8988T (cell line): ENCODE measurements at places on chromosomes 16 and 17.
A peak's percentile ranks its signal among the peaks of the same experiment; 100 is the strongest.

DNA sequence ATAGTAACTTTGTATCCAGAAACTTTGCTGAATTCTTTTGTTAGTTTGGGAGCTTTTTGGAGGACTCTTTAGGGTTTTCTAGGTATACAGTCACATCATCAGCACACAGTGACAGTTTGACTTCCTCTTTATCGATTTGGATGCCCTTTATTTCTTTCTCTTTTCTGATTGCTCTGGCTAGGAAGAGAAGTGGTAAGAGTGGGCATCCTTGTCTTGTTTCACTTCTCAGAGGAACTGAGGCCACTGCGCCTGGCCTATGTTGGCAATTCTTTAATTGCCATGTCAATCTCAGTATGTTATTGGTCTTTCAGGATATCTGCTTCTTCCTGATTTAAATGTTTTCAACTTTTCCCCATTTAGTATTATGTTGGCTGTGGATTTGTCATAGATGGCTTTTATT is 24.6 kb downstream of the ATF7IP2 start:
- no peak for DNase-seq

GRCh38 chr17:67376415-67376736 is 705 bp upstream of the PITPNC1 start:
- DNase-seq: no peak

- DNase-seq: no peak
Measured at GRCh38 chr17:5841862-5842261, 228.3 kb upstream of the WSCD1 start.

DNA sequence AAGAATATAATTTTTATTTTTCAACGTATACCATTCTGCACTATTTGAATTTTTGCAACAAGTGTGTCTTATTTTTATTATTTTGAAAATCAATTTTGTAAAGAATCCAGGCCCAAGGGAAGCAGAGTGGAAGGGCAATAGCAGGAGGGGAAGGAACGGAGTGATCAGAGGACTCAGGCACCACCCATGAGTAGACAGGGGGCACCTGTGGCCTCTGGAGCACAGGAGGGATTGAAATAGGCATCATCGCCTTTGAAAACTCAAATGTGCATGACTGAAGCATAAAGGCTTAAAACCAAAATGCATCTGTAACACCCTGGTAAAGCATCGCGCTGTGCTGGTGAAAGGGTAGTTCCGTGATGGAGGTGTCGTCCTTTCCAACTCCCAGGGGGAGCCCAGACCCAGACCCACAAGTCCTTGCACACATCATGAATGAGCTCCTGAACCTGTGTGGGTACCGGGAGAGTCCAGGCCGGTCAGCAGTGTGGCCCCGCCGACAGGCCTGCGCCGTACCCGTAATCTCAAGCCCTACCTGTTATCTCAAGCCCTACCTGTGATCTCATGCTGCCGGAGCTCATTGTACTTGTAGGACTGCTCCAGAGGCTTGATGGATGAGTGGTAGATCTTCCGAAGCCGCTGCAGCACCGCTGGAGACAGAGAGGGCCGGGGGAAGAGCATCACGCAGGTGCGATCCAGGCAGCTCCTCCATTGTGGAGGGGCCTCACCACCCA is 39.1 kb downstream of the SRL start:
- no peak for DNase-seq

DNA sequence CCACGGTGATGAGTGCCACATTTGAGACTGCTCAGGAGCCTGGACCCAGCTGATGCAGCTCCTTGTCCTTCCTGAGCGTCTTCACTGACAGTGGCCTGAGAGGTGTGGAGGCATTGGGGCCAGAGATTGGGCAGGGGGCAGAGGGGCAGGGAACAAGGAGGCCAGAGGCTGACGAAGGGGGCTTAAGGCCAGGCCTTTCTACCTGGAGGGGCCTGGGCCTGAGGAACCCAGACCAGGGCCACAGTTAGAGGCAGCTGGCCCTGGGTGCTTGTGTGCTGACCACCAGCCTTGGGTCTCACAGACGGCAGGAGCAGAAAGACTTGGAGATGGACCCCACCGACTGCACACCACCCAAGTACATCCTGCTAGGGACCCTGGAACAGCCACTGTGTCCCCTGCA is 168.2 kb upstream of the ZNF267 start:
- DNase-seq: no peak

GRCh38 chr16:363110-363765 is 7.1 kb downstream of the MRPL28 start:
- no peak for DNase-seq

DNA sequence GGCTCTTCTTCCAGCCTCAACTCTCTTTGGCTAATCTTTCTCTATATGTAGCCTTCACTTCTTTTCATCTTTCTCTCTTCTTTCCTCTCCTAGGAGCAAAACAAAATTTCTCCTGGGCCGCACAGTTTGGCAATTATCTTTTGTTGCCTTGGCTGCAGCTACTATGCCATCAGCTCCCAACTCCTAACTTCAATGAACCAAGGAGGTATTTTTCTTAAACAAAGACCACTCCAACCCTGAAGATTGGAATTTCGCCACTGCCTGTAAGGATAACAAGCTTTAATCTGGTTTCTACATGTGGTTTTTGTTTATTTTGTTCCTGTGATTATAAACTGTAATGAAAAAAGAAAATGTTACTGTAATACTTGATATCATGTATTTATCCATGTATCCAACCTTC is 2.3 kb upstream of the SCPEP1 start:
- no peak for DNase-seq

DNA sequence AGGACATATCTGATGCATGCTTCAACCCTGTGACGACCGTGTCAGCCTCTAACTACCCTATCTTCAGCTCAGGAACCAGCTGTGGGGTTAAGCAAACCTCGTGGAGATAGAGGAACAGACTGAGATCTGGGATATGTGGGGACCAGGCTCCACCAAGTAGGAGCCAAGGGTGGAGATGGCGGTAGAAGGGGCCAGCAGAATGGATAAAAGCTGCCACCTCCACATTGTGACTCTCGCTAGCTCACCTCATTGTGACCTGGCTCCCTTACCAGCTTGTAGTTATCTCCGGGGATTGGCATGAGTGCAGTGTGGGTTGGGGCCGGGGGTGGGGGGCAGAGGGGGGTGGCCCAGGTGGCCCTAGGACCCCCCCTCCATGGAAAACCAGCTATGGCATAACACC is at the start of gene SPEM2:
TSS of gene SPEM2 (plus strand) at position 301 of the 400 bp plus-strand sequence. CDS start at position 374, 73 bp downstream.
- DNase-seq: no peak

DNA sequence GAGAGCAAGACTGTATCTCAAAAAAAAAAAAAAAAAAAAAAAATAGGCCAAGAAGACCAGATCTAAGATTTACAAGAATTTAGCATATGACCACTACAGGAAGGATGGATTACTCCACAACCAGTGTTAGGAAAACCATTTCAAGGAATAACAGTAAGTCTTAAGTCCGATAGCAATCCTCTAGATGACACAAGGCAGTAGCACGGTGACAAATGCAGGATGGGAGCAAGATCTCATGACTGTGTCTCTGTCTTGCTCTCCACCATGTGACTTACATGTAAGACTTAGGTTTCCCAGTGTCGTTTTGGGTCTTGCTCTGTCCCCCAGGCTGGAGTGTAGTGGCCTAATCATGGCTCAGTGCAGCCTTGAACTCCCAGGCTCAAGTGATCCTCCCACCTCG is 27.8 kb downstream of the C16orf96 start:
- DNase-seq: no peak

GRCh38 chr16:89924297-89924924 is 1.3 kb downstream of the TUBB3 start:
- DNase-seq: peak; percentile 65

- no peak for DNase-seq
Measured at GRCh38 chr17:44268709-44269534, 987 bp upstream of the SLC4A1 start.

- no peak for DNase-seq
Measured at GRCh38 chr16:47424846-47425245, 36.0 kb downstream of the ITFG1 start.

DNA sequence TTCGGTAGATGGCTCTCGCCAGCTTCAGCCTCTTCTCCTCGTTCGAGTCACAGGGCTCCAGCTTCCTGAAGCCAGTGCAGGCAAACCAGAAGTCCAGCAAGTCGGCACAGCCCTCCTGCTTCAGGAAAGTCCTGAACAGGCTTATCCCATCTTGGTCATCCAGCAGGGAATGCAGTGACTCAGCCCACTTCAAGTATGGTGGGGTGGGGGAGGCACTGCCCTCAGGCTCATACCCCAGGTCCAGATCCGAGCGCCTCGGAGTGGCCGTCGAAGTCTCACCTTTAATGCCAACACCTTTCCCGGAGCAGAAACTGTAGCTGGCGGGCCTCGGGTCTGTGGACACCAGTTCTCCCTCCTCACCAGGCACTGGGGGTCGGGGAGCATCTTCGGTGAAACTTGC is 5.9 kb downstream of the AXIN1 start:
- no peak for DNase-seq

GRCh38 chr17:58661499-58661898 is 30.3 kb downstream of the TEX14 start:
- DNase-seq: no peak

DNA sequence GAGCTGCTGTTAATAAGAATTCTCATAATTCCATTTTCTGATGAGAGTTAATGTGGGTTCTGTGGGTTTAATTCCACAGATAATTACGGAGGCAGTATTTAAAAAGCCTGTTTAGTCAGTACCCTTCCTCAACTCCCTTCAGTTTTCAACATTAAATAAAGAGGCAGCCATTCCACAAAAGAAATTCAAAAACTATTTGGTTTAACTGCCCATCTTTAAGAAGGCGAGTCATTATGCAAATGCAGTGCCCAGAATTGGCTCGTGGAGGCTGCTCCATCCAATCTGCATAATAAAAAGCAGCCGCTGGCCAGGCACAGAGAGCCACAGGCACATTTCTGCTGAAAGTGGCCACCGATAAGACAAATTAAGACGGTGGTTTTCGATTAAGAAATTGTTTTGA is 194.4 kb upstream of the TOX3 start:
- DNase-seq: no peak

- DNase-seq: no peak
Measured at GRCh38 chr17:34351096-34351495, 5.2 kb upstream of the CCL13 start.

DNA sequence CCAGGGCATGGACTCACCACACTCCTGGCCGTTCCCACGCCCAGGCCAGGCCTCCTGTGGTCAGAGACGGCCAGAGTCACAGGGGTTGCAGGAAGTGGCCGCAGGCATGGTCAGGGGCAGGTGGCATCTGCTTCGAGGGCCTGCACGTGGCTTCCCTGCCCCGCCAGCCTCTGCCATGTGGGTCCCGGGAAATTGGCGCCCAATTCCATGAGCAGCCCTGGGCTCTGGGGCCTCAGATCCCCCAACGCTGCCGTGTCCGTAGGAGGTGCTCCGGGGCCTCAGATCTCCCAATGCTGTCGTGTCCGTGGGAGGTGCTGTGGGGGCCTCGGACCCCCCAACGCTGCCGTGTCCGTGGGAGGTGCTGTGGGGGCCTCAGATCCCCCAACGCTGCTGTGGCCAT is 9.7 kb upstream of the SSTR5 start:
- no peak for DNase-seq

- no peak for DNase-seq
Measured at GRCh38 chr16:47886631-47887415, 269.0 kb downstream of the ABCC12 start.

DNA sequence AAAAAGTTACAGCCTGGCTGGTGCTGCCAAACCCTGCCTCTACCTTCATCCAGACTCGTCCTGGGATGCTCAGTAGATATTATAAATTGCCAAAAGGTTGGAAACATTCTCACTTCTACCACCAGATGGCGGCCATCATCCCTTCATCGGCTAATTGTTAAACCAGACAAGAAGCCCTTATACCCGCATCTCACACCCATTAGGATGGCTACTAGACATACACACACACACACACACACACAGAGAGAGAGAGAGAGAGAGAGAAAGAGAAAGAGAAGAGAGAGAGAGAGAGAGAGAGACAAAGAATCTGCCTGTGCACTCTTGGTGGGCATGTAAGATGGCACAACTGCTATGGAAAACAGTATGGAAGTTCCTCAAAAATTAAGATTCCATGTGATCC is 15.0 kb upstream of the SCIMP start:
- DNase-seq: peak; percentile 33

- DNase-seq: no peak
Measured at GRCh38 chr17:57918017-57918895, 37.0 kb downstream of the CUEDC1 start.

DNA sequence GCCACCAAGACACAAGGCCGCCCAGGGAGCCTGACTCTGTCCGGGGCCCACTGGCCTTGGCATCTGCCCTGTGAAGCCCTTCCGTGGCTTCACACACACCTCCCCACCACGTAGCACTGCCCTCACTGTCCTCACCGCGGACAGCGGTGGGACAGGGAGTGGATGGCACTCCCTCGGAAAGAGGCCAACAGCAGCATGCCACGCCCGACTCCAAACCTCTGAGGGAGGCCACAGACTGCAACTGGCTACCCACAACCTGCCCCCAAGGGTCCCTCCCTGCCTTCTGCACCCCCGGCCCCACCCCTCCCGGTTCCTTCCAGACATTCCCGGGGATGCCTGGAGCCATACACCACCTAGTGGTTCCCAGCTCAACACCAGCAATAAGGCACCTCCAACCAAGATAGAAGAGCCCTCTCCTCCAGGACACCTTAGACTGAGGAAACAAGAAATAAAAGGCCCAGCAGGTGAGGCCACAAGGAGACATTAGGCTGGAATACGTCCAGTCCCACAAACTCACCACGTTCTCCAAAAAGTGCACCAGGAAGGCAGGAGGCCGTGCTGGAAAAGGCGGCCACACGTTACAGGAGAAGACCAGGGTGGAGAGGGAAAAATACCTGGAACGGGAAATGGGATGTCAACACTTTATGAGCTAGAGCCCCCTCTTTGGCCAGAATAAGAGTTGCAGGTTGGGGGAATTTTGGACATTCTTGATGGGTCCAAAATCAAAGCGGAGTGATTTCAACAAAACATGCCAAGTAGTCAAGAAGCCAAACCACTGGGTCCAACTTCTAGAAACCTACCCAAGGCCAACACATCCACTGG is 310.0 kb downstream of the SOX9 start:
- DNase-seq: peak; percentile 42

- no peak for DNase-seq
Measured at GRCh38 chr16:77849646-77850258, 61.4 kb downstream of the VAT1L start.

GRCh38 chr16:89452241-89452640 is 38.1 kb downstream of the ANKRD11 start:
- no peak for DNase-seq

DNA sequence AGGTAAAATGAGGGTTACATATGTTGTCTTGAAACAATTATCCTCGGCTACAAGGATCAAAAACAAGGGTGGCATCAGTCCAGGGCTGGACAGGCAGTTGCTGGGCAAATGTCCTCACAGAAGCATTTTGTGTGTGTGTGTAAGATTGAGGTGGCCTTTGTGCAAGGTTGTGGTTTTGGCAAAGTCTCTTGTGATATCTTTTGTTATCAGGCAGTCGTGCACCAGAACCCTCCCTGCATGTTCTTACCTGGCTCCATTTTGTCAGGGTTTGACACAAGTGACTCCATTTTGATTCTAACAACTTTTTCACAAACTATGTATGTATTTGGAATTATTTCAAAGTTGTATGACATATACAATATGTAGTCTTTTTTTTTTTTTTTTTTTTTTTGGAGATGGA is 20.0 kb downstream of the CHAD start:
- DNase-seq: no peak

GRCh38 chr17:28221751-28222414 is 97.1 kb upstream of the TMEM97 start:
- no peak for DNase-seq
